ENCODE measurements at places on chromosomes 13 and 19.
A peak's percentile ranks its signal among the peaks of the same experiment; 100 is the strongest.

GRCh38 chr13:74920361-74920760 lies 561.6 kb downstream of the TBC1D4 start:
- no peak for DNase-seq

DNA sequence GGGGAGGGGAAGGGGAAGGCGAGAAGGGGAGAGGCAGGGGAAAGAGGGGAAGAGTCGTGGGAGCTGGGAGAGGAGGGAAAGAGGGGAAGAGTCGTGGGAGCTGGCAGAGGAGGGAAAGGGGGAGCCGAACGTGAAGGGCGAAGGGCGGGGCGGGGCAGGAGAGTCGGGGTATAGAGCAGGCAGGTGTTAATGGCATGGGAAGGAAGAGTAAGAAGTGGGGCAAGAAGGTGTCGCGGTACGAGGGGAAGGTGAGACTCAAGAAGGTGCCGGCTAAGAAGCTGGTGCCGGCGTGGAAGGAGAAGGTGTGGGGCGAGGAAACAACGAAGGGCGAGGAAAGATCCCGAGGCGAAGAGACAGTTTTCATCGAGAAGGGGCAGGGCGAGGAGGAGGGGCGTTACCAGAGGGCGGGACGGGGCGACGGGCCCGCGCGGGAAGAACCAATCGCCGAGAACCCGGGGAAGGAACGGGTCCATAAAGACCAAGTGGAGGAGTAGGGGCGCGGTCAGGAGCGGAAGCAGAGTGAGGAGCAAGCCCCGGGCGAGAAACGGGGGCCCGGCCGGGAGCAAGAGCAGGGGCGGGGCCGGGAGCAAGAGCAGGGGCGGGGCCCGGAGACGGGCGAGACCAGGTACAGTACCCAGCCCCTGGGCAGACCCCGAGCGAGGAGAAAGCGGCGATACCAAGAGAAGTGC lies 463 bp downstream of the CATSPERG start:
- peak; percentile 95 for DNase-seq

DNA sequence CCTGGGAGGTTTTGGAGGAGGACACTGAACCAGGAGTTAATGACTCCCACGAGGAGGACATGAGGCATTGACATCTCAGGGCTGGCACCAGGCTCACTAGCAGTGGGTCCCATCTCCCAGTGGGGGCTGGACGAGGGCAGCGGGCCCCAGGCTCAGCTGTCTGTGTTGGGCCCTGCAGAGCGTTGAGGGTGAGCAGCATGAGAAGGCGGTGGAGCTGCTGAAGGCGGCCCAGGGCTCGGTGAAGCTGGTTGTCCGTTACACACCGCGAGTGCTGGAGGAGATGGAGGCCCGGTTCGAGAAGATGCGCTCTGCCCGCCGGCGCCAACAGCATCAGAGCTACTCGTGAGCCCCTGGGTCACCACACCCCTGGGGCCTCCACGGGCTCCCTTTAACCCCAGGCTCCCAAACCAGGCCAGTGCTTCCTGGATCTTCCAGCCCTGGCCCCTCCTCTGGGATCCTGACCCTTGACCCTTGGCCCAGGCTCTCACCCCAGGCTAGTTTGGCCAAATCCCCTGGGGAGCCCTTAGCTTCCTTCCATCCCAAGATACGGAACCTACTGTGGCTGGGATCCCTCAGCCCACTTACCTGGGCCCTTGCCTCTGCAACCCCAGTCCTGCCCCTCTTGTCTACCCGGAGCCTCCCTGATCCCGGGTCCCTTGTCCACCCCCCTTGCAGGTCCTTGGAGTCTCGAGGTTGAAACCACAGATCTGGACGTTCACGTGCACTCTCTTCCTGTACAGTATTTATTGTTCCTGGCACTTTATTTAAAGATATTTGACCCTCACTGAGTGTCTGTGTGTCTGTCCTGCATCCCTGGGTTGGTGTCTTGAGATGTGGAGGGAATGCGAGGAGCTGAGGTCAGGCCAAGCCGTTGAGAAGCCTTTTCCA lies 1.0 kb downstream of the C19orf73 start:
- DNase-seq: no peak

DNA sequence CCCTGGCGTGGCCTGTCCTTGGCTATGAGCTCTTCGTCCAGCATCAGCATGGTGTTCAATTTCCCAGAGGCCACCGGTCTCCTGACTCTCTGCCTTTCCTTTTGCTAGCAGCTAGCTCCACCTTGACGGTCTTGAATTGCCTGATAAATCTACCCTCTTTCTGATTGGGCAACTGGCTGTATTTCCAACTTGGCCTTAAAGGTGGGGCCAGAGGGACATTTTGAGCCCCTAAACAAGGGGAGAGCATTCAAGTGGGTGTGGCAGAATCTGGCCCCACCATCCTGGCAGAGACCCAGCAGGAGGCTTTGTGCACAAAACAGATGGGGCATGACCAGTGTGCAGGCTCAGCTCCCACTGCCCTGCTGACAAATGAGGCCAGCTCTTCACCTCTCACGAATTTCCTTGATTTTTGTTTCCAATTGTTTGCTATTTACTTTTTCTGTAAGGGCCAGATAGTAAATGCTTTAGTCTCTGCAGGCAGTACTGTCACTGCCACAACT lies 148.9 kb upstream of the VSTM2B start:
- no peak for DNase-seq

All from NCI-H1694 (cell line).